Astrocyte of the hippocampus (primary cell): ENCODE measurements at places on chromosomes 4 and X.

- DNase-seq: no peak
These were observed 13.5 kb upstream of the VSIG4 start for GRCh38 chrX:66053414-66053813.

DNA sequence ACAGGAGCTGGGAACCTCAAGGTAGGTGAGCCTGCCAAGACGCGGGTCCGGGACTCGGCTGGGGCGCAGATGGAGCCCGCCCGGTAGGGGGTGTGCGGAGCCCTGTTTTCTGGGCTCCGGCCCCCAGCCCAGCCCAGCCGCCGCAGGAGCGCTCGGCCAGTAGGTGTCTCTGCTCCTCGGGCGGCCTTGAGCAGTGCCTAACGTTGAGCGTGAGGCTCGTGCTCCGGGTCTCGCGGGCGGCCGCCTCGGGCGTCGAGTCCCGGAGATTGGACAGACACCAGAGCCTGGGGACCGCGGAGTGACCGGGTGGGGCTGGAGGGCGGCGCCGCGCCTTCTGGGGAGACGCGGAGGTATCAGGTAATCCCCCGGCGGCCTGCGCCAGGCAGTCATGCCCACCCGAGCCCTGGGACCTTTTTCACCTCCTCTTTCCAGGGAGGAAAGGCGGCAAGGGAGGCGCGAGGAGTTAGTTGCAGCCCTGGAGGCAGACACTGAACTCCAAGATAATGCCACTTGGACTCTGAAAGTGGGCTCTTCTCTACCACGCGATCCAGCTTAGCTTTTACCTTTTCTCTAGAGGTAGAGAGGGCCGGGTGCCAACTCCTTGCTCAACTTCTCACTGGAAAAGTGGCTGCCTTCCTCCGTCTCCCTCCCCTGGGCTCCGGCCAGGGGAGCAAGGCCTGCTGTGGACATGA, 14.5 kb upstream of the FGG start:
- DNase-seq: peak; percentile 83

DNA sequence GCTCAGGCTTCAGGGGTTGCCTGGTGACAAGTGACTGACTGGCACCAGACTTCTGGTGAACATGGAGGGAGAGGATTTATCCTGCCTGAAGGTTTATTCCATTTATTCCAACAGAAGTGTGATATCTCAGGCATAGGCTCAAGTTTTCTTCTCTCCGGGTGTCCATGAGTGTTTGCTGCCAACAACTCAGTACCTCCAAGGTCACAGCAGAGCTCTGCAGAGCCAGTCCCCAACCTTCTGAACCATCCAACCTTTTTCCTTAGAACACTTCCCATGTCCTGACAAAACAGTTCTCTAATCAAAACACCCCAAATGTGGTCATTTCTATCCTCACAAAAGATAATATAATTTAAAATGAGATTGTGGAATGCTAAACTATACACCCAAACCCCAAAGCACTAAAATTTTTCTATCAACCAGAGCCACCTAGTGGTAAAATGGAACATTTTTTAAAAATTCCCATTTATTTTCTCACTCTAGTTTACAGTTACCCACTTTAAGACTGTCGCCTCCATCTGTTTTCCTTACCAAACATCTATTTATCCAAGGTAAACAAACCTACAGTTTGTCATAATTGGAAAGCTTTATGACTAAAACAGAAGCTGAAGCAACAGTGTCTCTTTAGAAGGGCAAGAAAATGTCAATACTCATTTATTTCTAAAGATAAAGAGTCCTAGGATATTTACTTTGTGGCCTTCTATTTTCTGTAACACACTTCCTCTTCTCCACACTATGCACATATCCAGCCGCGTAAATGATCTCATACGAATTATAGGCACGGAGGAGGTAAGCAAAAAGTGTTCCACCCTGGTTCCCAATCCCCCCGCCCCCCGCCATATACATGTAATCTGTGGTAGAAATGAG, 39.5 kb downstream of the TMEM154 start:
- DNase-seq: peak; percentile 33

DNA sequence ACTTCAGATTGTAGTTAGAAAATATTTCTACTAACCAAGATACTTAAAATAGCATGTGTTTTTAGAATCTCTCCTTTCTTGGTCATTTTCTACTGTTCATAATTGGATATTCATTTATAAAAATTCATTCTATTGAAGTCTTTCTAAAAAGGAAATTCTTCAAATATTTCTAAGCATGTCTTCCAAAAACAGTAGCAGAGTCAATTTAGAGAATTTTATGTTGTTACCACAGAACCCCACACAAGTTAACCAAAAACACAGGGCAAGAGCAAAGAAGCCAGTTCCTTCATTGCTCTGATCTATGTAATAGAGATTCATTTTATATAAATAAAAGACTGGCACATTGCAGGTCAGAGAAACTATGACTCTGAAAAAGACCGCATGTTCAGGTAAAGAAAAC, 345.1 kb upstream of the PITX2 start:
- no peak for DNase-seq

GRCh38 chr4:4762909-4763821, 96.3 kb upstream of the MSX1 start:
- DNase-seq: peak; percentile 5

DNA sequence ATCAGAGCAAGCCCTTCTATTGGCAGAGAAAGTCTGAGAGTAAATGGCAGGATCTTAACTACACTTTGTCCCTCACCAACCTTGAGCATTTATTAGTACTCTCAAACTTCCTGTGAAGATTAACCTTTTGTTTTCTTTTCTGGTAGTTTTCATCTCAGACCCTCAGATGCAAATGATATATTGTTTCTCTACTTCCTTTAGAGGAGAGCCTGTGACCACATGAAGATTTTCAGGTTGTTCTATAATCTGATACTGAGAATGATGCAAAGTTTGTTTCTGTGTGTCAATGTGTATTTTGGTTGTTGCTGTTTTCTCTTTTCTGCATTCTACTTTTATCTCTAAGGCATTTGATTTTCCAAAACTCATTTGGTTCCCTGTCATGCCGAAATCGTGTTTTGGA, 165.8 kb upstream of the CYSLTR1 start:
- DNase-seq: no peak

DNA sequence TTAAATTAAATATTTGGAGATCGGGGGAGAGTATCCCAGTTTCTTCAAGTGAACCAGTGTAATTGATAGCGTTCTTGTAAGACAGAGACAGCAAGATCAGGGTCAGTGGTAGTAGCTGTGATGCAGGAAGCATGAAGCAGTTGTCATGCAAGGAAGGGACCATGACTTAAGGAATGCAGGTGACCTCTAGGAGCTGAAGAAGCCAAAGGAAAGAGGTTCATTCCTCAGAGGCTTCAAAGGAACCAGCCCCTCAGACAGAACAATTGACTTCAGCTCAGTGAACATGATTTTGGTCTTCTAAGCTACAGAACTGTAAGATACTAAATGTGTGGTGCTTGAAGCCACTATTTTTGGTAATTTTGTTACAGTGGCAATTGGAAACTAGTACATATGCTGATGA, 51.6 kb downstream of the GLRB start:
- no peak for DNase-seq

DNA sequence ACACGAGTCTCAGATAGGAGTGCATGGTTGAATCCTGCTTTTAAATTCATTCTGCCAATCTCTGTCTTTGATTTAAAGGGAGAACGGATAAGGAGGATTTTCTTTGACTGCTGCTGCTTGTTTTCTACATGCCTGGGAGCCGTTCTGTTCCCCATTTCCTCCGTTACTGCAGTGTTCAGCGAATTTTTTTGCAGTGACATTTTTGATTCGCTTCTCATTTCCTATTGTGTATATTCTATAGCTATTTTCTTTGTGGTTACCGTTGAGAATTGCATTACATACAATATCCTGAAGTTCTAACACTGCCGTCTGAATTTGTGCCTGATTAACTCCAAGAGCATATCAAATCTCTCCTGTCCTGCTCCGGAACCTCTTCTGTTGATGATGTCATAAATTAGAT, 14.8 kb upstream of the MAEA start:
- DNase-seq: no peak

DNA sequence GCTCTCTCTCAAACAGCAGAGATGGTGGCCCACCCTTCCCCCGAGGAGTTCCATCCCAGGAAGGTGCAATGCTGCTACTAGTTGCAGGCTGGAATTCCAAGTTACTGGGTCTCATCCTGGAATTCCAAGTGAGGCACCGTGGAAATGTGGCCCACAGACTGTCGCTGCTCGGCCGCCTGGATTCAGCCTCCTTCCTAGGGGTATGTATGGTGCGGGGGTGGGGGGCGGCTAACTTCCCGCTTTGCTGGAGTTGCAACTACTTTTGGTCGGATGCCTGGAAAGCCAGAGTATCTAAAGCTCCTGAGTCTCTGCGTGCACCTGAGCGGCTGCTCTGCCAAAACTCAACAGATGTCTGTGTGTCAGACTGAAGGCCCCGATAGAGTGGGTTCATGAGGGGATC, 1146.2 kb downstream of the RPA4 start:
- DNase-seq: no peak

- DNase-seq: peak; percentile 4
These were observed 8.2 kb downstream of the FANCB start for GRCh38 chrX:14864631-14865030.

- DNase-seq: no peak
These were observed 61.7 kb upstream of the STX18 start for GRCh38 chr4:4603592-4603991.

DNA sequence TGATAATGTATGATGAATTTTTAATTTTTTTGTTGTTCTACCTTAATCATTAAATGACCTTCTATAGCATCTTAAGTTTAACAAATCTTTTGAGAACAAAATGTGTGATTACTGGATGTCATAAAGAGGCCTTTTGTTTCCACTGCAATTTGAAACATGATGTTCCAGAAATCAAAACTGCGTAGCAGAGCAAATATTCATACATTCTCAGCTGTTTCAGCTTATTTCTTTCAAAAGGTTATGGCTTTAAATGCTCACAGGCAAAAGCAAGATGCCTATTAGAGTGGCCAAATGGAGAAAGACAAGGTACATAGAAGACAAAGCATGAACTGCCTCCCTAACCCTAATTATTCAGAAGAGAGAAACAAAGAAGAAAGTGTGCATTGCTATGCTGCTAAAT, 233.0 kb upstream of the SLC7A11 start:
- no peak for DNase-seq

DNA sequence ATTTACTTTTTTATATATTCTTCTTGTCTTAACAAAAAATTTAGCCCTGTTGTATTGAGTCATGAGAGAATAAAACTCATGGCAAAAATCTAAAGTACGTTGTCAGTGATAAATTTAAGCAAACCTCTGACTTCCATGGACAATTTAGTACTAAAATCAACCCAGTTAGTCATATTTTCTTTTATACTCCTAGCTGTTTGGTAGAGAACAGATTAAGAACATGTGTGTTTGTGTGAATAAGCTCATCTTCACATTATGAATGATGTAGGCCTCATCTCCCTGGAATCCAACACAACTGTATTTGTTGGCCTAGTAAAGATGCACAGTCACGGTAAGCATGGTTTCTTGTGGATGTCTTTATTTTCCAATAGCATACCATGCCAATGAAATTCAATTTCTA, 40.8 kb upstream of the FAM47B start:
- DNase-seq: no peak

GRCh38 chr4:825971-826330, at the start of gene CPLX1:
Gene CPLX1, minus strand, starts transcription at chr4:826129. Its CDS starts 1,607 bp downstream, at chr4:824522.
- peak; percentile 46 for DNase-seq

DNA sequence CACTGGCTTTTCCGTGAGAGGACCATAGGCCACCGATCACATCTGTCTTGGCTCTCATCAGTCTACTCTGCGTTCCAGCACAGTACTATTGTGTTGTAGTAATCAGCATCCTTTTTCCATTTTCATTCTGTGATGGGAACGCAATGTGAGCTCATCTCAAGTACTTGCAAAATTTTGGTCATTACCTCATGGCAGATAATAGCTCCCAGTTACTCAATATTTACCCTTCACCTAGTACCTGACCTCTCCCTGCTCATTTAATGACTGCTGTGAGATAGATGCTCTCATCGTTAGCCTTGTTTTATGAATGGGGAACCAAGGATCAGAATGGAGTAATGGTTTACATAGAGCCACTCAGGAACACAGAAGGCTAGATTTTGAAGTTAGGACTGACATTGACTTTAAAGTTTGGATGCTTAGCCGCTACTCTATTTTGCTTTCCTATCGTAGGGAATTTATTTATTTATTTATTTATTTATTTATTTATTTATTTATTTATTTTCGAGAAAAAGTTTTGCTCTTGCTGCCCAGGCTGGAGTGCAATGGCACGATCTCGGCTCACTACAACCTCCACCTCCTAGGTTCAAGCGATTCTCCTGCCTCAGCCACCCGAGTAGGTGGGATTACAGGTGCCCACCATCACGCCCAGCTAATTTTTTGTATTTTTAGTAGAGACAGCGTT, 6.5 kb upstream of the GPR101 start:
- DNase-seq: no peak

GRCh38 chrX:154432210-154432609, 3.7 kb downstream of the ATP6AP1 start:
- DNase-seq: no peak

- DNase-seq: peak; percentile 1
These were observed 1746.4 kb upstream of the PCDH7 start for GRCh38 chr4:28973587-28974350.

DNA sequence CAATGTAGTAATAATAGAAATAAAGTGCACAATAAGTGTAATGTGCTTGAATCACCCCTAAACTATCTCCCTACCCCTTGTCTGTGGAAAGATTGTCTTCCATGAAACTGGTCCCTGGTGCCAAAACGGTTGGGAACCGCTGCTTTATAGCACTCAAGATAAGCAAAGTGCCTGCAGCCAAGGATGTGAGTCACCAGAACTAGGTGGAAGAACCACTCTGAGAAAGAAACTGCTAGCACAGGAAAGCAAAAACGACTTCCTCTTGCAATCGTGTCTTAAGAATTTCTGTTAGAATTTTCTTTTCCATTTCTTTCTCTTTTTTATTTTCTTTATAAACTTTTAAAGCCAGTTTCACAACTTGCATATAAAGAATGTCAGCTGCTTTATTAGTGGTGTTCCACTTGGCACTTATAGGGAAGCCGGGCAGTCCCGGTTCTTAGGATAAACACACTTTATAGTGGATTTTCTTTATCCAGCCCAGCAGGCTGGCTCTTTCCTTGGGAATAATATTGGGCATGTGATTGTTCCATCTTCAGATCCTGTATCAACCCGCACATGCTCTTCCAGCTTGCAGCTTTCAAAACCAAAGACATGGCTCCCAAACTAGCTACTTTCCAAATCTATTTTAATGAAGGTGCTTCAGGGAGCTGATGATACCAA, 32.3 kb upstream of the CXCL8 start:
- peak; percentile 85 for DNase-seq

- DNase-seq: no peak
These were observed 50.6 kb upstream of the EDA start for GRCh38 chrX:69565247-69565815.

- DNase-seq: peak; percentile 50
These were observed 81.3 kb upstream of the SCML1 start for GRCh38 chrX:17656035-17656418.

GRCh38 chrX:137574784-137575293, 8.9 kb downstream of the ZIC3 start:
- no peak for DNase-seq

GRCh38 chrX:13276991-13277390, 42.9 kb downstream of the ATXN3L start:
- DNase-seq: no peak

DNA sequence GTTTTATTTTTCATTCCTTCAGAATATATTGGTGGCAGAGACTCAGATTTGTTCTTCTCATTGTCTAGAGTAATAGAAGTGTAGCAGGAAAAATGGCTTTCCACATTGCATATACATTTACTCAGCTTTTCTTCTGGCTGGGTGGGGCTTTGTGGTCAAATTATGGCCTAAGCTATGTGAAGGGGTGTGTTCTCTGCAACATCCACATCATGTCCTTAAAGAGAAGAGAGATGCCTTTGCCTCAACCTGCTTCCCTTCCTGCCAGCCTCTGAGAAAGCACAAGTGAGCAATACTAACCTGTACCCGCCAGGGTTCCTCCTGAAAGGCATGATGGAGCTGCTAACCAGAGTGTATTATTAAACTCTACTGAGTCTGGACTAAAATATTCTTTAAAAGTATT, 695.6 kb upstream of the FAM241A start:
- DNase-seq: no peak
